ENCODE measurements at places on chromosomes 6 and 20.

GRCh38 chr20:56582542-56582941 is 46.6 kb upstream of the TFAP2C start:
- no peak for DNase-seq

DNA sequence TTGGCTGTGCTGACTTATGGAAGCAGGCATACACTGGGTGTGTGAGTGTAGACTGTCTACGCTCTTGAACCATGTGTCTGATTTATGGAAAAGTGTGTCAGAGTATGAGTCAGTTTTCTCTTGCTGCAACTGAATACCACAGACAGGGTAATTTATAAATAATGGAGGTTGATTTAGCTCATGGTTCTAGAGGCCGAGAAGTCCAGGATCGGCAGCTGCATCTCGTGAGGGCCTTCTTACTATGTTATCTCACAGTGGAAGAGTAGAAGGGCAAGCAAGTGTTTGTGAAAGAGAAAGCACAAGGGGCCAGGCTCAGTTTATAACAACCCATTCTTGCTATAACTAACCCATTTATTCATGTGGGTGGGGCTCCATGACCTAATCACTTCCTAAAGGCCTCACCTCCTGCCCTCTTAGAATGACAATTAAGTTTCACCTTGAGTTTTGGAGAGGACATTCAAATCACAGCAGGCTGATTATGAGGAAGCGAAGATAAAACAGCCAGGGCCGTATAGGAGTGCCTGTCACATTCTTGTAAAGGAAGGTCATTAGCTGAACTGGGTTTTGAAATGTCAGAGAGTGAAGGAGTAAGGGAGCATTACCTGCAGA is 6.7 kb downstream of the GPR31 start:
- DNase-seq: no peak

GRCh38 chr6:20771409-20771808 is 237.2 kb downstream of the CDKAL1 start:
- DNase-seq: no peak

DNA sequence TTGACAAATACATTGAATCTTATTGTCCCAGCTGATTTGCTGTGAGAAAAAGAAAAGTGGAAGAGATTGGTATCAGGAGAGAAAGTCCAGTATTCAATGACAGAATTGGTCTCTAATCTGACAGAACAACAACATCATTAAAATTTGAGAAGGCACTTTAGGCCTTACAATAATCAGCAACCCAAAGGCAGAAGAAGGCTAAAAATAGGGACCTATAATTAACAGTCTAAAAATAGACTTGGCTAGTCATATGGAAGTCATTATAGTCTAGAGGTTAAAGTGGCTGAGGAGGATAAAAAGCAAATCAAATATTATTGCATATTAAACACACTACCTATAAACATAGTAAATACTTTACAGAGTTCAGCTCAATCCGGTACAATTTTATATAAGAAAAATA is 393.6 kb upstream of the JAG1 start:
- DNase-seq: no peak

DNA sequence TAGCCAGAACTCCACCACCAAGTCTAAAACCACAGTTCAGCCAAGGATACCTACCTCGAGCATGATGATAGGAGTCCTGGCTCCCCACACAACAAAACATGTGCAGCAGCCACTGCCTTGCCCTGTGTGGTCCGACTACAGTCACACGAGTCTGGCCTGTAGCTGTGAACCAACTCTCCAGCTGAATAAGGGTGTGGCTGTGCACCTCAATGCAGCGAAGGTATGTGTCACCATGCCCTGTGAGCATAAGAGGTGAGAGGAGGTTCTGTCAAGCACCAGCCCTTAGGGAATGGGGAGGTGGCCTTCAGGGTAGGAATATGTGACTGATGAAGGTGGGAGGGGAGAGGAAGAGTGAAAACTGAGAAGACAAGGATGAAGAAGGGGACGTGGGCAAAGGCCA is 16.7 kb upstream of the KHDC1L start:
- DNase-seq: no peak

- DNase-seq: no peak
Measured at GRCh38 chr6:36751091-36751490, 53.5 kb downstream of the RAB44 start.

GRCh38 chr6:65402564-65402963 is 304.5 kb downstream of the EYS start:
- DNase-seq: no peak

DNA sequence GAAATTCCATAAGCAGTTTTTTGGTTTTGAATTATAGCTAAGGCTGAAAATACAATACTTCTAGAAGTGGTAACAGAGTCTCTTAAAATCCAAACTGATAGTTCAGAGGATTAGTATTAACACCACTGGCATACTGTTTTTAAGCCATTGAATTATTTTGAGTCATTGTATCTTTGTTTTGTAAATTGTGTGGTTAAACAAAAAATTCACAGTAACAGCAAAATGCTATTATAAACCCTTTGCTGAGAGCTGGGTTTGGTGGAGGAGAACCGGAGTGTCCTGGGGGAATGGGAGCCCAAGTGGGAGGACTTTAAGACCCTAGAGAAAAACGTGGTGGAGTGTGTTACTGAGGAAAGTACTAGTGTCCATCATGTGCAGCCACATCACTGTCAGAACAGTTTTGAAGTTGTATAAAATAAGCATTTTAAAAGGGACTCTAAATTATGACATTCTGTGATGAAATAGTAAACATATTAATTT is 125.1 kb downstream of the LRRC1 start:
- DNase-seq: no peak

- DNase-seq: no peak
Measured at GRCh38 chr6:6866656-6867403, 240.9 kb upstream of the RREB1 start.

- no peak for DNase-seq
Measured at GRCh38 chr6:166266336-166266735, 41.9 kb downstream of the PRR18 start.

DNA sequence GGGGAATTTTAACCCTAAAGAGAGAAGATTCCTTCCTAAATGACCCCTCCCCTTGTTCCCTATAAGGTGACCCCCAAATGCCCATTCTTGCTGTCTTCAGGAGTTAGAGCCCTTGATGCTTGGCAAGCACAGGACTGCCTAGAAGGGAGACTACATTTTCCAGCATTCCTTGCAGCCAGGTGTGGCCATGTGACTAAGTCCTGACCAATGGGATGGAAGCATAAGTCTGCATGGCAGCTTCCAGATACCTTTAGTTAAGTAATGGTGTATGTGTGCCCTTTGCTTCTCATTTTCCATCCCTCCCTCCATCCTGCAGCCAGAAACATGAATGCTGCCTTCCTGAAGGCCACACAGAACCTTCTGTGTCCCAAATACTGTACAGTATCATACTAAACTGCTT is 5.5 kb downstream of the BFSP1 start:
- DNase-seq: peak; percentile 48

DNA sequence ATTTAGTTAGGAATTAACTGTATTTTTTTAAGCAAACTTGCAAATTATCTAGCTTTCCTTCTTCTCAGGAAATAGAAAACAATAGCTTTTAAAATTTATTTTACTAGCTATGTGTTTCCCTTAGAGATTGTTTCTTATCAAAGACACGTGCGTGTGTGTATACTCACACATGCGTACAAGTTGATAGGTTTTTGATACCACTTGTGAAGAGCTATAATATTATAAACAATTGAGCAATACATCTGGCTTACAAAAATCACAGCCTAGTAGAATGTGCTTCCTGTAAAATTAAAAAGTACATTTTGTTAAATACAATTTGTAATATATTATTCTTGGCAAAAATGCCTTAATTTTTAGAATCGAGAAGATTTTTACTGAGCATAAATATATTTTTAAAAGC is 33.9 kb downstream of the COL12A1 start:
- no peak for DNase-seq

DNA sequence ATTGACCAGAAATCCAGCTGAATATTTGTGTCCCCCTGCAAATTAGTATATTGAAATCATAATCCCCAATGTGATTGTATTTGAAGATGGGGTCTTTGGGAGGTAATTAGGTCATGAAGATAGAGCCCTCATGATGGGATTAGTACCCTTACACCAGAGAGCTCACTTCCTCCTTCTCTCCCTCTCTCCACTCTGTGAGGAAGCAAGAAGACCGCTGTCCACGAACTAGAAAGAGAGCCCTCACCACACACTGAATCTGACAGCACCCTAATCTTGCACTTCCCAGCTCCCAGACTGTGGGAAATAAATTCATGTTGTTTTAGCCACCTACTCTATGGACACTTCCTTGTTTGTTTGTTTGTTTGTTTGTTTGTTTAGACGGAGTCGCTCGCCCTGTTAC is 11.9 kb upstream of the PLAGL1 start:
- DNase-seq: no peak

GRCh38 chr6:72547020-72547419 is 74.8 kb upstream of the KCNQ5 start:
- no peak for DNase-seq

- DNase-seq: no peak
Measured at GRCh38 chr6:89379281-89379680, 26.8 kb upstream of the UBE2J1 start.

DNA sequence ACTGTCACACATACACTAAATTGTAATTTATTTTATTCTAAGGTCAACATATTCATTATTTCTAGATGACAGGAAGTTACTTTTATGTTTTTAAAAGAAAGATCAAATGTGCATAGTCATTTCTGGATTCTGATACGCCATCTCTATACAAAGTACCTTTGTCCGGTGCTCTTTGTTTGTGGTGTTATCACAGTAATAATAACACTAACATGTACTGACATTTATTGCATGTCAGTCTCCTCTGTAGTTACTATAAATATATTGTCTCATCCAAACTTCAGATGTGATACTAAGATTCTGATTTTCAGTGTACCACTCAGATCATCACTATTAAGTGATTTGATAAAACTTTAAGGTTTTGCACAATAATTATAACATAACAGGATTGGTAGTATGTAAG is 90.3 kb upstream of the TPD52L1 start:
- DNase-seq: no peak

DNA sequence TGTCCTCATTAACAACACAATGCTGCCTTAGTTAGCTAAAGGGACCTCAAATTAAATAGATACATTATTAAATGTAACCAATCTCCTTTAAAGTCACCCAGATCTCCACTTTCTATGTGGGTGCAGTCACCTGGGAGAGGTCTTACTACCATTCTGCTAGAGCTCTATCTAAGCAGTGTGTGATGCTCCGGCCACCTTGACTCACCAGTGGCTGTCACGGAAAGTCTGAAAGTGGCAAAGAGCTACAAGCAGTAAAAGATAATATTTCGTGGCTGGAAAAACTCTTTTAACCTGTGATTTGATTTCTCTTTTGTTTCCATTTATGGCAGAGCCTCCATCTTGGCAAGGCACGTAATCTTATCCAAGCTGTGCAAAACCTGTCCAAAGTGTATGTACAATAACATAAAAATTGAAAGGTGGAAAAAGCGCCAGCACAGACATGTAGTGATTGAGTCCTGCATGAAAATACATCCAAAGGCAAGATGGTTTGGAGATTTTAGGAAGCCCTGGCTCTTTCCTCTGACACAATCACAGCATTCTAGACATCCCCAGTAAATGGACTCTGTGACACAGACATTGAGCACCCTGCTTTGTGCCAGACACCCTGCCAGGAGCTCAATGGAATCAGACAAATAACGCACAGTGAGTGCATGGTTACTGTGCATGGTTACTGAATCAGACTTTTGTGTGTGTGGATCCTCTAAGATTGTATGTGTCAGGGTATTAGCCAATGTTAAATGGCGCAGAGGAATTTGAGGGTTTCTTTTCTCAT is 116.6 kb downstream of the ADAT2 start:
- DNase-seq: peak; percentile 66

DNA sequence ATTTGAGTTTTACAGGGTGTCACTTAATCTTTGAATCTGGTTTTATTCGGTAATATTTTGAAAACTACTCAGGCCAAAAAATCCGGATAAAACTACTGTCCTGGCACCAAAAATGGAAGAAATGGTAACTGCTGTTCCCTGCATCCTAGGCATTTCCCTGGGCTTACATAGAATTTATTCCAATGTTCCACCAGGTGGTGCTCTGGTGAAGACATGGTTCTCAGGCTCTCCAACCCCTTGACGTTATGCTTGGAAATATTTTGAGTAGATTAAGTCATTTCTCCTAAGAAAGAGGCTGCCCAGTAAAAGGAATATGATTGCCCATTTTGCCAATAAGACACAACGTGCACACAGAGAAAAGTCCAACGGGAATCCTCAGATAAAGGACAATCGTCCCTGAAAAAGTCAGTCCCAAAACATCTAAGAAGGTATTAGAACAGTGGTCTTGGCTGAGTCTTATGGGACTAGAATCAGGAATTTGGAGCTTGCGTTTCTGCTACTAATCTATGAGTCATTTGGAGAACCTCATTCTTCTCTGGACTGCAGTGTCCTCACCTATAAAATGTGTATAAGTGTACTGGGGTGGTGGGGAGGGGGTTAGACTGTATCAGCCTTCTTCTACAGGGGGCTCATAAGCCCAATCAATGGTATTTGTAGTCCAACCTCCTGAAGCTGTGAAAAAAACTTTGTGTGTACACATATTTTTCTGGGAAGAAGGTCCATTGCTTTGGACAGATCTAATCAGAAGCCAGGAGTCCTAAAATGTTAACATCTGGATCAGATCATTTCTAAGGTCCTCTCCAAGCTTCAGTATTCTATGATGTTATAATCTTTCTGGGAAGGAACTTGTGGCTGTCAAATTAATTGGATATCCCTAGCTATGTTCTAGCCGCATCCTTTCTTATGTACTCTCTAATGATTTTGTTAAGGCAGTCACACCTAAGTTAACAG is 131.0 kb upstream of the BMP2 start:
- peak; percentile 80 for DNase-seq

DNA sequence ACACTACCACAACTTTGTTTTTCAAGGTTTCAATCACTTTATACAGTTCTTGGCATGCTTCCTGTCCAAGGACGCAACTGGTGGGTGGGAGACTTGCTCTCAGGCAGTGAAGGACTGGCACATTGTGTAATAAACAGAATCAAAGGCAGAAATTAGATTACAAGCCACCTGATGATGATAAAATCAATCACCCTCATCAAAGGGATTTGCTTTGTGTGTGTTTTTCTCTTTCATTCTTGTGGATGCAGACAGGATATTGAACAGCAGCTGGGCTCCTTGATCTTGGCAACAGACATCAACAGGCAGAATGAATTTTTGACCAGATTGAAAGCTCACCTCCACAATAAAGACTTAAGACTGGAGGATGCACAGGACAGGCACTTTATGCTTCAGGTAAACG is 71.4 kb downstream of the MTFR2 start:
- no peak for DNase-seq

DNA sequence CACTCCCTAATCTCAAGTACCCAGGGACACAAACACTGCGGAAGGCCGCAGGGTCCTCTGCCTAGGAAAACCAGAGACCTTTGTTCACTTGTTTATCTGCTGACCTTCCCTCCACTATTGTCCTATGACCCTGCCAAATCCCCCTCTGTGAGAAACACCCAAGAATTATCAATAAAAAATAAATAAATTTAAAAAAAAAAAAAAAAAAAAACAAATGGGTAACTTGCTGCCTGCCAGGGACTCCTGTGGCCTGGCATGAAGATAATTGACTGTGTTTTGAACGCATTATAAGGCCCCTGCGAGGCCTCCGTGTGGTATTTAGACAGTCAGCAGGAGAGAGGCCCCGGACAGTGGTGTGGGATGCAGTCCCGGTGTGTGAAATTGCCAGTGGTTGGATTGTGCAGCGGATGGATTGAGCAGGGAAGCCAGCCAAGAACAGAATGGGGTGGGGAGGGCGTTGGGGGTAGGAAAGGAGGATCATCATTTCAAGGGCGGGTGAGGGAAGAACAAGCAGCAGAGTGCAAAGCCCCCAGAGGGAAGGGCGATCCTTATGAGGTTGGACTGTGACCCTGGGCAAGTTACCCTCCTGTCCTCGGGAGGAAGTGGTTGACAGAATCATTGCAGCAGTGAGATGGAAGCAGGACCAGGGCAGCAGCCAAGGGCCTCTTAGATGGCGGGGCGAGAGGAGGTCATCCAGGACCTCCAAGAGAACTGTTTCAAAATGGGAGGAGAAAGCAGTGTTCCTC is 43.3 kb downstream of the PPARD start:
- no peak for DNase-seq
